ENCODE measurements at places on chromosomes 1 and 21.

DNA sequence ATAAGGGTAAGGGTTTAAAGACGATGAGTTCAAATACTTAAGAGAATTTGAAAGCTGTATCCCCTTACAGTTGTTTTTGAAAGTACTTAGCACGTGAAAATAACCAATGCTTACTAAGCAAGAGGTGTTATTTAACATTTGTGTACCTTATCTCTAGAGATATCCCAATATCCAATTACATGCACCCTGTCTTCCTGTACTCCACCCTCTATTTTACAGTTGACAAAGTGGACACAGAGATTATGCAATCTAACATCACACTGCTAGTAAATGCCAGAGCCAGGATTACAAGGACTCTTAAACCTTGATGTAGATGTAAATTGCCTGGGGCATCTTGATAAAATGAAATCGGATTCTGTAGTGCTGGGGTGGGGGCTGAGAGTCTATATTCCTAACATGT, 72.0 kb downstream of the GDAP2 start:
- no peak for DNase-seq

- no peak for DNase-seq
These were observed 18.8 kb upstream of the LIN9 start for GRCh38 chr1:226327761-226328162.

DNA sequence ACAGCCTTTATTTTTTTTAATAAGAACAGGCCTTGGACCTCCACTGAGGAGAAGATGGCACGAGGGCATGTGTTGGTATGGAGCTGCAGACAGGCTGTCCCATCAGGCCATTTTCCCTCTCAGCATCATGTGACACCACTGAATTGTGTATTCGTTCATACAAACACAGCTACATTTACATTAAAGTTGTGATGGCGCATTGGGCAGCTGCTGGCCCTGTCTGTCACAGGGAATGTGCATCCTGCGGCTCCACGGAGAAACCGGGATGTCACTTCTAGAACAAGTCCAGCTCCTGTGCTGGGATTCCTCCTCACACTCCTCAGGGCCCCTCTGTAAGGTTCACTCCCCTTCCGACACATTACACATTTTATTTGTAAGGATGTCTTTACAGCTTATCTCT, 147.6 kb upstream of the TNR start:
- no peak for DNase-seq

DNA sequence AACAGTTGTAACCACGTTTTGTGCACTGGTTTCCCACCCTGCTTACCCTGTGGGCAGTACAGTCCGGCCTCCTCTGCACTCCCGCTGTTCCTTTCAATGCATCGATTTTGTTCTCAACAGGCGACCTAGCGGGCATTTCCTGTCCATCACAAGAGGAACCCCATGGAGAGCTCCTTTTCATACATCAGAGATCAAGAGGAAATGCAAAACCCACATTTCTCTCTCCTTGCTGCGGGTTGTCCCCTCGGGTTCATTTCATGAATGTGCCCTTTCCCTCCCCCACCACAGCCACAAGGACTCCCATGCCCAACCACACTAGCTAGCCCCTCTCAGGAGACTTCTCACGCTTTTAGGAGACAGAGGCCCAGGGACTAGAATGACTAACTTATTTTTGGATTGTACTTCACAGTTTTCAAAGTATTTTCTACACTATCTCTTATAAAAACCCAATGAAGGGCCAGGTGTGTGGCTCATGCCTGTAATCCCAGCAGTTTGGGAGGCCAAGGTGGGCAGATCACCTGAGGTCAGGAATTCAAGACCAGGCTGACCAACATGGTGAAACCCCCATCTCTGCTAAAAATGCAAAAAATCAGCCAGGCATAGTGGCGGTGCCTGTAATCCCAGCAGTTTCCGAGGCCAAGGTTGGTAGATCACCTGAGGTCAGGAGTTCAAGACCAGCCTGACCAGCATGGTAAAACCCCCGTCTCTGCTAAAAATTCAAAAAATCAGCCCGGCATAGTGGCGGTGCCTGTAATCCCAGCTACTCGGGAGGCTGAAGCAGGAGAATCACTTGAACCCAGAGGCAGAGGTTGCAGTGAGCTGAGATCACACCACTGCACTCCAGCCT, 18.4 kb downstream of the ATP1A4 start:
- no peak for DNase-seq

DNA sequence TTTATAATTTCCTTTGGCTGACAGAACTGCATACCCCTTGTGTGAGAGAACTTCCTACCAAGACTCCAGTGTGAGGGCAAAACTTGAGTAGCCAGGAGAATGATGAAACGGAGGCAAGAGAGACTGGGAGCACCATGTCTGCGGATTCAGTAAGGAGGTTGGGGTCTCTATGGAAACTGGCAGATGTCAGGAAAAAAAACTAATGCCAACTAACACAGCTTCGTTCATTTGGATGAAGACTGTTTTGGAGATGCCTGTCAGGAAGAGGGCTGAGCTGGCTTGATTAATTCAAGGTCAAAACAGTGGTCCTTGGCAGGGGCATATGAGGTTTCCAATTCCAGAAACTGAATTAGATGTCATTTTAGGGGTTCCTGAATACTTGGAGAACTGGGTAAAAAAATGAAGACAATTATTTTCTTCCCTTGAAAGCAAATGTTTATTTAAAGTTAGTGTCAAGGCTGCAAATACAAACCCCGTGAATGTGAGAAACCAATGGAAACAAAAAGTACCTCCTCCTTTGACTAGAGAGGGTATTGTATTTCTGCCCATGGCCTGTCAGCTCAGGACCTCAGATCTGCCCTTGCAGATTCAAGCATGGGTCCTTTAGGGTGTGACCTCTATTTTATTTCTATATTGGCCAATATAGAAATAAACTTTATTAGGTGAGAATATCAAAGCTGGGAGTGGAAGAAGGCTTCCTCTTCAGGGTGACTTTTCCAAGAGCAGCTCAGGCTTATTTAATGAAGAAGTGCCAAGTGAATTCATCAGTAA, 110.5 kb downstream of the MAST2 start:
- DNase-seq = no peak

DNA sequence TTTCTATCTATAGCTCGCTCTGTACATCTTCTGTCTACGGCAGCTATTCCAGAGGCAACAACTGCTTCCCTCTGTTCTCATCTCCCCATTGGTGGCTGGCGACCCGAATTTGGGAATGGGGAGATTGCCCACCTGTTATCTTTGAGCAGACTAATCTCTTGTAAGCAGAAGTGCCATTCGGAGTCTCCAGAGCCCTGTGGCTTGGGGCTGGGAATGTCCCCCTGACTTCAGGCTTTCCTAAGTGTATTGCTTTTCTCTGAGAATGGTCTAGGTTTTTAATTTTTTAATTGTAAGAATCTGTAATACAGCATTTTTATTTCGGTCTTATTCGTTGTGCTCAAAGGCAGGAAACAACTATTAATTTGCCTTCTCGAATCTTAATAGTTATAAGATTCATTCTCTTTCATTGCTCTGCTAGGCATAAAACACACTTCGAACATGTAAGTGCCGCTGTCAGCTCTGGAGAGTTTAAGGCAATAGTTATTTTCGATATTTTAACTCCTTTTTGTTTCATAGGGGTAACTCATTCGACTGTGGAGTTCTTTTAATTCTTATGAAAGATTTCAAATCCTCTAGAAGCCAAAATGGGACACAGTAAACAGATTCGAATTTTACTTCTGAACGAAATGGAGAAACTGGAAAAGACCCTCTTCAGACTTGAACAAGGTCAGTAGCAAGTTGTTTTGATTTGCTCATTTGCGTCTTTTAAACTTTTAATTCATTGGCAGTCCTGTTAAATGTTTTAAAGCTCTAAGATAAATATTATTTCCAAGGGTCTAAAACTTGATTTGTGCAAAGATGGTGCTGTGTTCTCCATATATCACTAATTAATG, 514 bp downstream of the AGL start:
- no peak for DNase-seq

DNA sequence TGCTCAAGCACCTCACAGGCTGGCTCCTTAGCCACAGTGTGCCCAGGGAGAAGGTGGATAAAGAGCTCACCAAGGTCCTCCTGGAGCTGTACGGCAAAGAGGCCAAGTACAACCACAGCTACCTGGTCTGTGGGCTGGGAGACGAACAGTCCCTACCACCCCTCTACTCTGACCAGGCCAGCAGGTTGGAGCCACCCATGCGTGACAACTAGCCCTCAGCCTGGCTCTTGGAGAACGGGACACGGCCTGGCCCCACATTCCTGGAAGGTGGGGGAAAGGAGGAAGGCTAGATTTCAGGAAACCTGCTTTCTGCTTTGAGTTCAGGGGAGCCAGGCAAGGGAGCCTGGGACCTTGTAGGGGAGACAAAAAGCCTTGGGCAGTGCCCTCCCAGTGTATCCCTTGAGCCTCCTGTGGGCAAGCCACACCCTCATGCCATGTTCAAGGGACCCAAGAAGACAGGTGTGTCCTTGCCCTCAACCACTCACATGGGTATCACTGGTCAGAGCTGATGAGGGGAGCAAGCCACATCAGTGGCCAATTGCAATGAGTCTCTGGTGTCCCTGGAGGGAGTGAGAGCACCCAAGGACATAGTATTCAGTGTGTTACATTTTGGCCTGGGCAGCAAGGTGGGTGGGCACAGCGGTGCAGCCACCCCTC, 27.6 kb downstream of the LUZP1 start:
- no peak for DNase-seq

DNA sequence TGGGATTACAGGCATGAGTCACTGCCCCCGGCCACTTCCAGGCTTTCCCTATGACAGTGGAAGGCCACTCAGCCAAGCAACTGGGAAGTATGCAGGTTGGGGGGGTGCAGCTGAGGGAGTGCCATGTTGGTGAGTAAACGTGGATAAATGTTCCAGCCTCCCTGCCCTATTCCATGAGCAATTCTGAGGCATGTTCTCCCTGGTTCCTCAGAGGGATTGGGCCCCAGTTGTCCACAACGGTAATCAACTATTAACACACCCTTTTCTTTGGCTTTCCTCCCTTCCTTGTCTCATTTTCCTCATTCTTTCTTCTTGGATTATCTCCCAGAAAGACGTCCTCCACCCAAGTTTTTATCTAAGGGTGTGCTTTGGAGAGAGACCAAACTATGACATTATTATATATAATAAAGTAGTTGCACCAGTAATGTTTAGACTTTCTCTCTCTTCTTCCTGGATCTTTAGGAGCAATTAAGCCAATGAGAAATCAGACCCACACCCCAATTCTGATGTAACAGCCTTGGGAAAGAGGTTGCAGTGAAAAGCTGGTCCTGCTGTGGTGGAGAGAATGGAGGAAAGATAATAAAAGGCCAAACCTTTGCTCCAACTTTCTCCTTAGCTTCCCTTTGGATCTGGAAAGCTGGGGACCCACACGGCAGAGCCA, 6.8 kb upstream of the SLAMF9 start:
- no peak for DNase-seq

DNA sequence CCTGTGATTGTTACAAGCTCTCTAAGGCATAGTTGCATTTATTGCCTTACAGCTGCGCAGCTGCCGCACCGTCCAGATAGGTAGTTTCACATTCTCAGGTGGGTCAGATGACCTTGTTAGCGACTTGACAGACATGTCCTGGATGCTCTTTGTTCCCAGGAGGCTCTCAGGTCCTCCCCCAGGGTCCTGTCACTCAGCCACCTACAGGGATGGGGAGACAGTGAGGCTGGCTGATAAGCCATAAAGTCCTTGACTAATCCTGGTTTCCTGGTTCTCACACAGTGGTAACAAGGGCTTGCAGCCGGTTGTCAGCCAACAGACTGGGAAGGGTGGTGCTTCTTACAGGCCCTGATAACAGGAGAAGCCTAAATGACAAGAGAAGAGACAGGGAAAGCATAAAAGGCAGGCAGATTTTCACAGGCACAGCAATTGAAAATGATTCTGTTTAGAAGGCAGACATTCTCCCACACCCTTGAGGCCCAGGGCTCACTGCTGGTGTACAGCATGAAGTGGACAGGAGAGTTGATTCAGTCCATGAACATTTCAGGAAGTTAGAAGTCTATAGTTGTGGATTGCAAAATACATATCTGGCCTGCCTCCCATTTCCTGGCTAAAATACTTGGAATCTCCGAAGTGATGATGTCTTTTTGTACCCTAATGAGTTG, 2.9 kb downstream of the ARF1 start:
- no peak for DNase-seq

DNA sequence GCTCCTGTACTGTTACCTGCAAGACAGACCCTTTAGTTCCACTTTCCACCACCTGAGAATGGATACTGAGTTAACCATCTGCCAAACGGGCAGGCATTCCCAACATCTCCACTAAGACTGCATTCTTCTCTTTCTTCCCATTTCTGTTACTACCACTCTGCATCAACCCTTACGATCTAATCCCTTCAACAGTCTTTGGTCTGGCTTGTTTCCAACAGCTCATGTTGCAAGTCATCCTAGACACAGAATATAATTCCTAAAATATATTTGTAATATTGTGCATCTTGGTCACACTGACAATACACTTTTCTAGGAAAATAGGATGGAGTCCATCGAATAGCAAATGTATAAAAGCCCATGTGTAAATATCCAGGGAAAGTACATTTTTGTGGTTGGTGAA, 166.7 kb downstream of the SIPA1L2 start:
- DNase-seq = no peak

DNA sequence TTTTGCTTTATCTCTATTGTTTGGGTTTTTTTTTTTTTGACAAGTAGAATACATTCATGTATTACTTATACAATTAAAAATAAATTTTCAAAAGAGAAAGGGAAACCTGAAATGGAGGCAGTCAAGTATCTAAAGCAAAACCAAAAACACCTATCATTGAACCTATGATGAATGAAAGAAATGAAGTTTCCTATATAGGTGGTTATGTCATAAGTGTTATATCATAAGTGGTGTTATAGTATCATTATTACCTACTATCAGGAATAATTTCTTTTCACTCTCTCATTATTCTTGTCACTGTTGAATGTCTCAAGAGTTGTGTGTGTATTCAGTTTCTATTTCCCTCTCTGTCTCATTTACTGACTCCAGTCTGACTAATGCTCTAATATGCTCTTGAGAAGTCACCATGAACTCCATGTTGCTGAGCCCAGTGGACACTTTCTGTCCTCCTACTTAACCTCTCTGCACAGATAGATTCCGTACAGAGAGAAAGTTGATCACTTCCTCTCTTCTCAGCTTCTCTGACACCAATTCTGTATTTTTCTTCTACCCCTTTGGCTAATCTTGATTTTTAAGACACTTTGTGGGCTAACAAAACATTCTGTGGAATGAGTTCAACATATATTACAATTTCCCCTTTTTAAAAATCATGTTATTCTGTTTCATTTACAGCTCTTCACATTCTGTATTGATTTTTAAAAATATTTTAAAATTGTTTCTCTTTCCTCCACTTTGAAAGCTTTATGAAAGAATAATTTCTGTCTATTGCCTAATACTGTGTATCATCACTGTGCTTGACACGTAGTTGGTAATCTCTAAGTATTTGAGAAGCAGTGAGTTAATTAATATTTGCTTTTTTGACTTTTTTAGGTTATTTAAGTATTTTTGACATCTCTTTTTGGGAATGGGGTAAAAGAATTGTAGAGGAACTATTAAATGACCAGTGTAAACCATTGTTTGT, 50.1 kb downstream of the RASAL2 start:
- DNase-seq = no peak

GRCh38 chr1:235287208-235287882, 40.6 kb downstream of the ARID4B start:
- no peak for DNase-seq

- no peak for DNase-seq
These were observed 264.7 kb downstream of the PBX1 start for GRCh38 chr1:164823486-164824279.

GRCh38 chr21:45699251-45699942, 55.9 kb downstream of the PCBP3 start:
- no peak for DNase-seq

Data from activated CD4-positive, alpha-beta T cell treated with anti-CD3 and anti-CD28 coated beads for 4 hours (primary cell).